Kidney (tissue), 22 donors: ENCODE measurements at places on chromosomes 2 and 18. TPM values are rescaled to one million over a fixed set of nuclear protein-coding genes. Genes with fewer than 3 reads are reported as not detected.

DNA sequence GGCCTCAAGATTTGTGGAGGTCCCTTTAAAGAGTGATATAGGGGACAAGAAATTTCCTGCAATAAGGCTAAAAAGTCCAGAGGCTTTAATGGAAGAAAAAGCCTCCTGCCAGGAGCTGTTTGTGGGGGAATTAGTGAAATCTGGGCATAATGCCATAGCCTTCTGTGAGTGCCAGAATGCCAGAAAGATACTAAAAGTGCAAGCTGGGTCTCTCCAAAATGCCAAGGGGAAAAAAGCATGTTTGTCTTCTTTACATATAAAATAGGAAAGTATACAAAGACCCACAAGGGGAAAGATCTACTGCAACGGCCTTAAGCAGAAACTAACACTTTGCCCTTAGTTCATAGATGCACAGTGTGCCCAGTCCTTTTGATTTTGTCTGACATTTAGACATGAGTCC is 647.7 kb upstream of the ZNF804A start:
- no peak overlapping the region for H3K4me3 ChIP-seq
- H3K36me3 ChIP-seq: no peaks in the 10 kb centered on the region
- no peaks in the 10 kb centered on the region for H3K4me1 ChIP-seq

TNFAIP6 gene
- total RNA-seq: 2.5 TPM

DNA sequence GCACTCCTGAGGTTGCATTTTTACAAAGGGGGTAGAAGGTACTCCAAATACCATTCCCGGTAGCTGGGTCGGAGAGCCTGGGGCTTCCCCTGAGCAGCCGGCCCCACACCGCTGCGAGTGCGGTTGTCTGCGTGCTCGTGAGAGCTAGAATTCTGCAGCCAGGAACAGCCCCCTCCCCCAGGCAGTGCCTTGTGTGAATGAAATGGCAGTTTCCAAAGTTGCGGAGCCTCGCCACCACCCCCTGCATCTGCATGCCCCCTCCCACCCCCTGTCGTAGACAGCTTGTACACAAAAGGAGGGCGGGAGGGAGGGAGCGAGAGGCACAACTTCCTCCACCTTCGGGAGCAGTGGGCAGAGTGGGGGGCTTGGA is 1.1 kb downstream of the MYCN start:
- H3K27ac ChIP-seq: no peak overlapping the region
- H3K27me3 ChIP-seq: no peaks in the 10 kb centered on the region
- DNase-seq: peak; percentile 80
- H3K4me3 ChIP-seq: peak overlapping the region; percentile 56
- peaks cover 5% of the 10 kb centered on the region for H3K36me3 ChIP-seq

DNA sequence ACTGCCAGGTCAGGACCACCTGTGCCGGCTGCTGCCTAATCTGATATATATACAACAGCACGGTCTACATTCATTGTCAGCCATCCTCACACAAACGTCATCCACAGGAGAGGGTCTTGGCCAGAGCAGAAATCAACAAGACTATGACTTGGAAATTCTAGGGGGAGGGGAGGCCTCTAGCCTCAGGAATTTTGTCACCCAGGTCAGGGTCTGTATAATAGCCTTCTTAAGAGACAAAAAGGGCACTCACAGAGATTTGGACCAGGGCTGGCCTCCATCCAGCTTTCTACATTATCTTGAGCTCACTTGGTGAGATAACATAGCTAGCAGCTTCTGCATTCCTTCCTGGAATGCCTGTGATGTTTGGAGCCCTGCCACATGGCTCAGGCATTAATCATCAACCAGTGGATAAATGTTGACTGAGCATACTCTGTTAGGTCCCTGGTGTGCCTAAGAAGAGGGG is 50.4 kb upstream of the CTIF start:
- no peaks in the 10 kb centered on the region for H3K4me1 ChIP-seq
- H3K27ac ChIP-seq: no peak overlapping the region
- H3K27me3 ChIP-seq: no peaks in the 10 kb centered on the region
- no peak for DNase-seq
- H3K36me3 ChIP-seq: no peaks in the 10 kb centered on the region

LRP2 gene
- 85.4 TPM for total RNA-seq

DNA sequence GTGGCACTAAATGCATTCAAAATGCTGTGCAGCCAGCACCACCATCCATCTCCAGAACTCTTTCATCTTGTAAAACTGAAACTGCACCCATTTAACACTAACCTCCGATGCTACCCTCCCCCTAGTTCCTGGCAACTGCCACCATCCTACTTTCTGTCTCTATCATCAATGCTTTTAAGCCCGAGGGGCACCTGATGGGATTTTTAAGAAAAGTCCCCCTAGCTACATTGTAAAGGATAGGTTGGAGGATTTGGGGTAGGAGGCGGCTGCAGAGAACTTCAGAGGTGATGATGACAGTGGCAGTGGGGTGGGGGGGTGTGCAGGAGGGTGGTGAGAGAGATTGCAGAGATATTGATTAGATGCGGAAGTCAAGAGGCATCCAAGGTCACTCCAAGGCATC is 10.8 kb upstream of the YWHAQ start:
- H3K4me1 ChIP-seq: peaks cover 5% of the 10 kb centered on the region
- H3K4me3 ChIP-seq: no peak overlapping the region
- DNase-seq: no peak
- H3K27me3 ChIP-seq: no peaks in the 10 kb centered on the region

ARHGAP28 gene
- 4.6 TPM for total RNA-seq

TGFBRAP1 gene
- 25.8 TPM for total RNA-seq

DNA sequence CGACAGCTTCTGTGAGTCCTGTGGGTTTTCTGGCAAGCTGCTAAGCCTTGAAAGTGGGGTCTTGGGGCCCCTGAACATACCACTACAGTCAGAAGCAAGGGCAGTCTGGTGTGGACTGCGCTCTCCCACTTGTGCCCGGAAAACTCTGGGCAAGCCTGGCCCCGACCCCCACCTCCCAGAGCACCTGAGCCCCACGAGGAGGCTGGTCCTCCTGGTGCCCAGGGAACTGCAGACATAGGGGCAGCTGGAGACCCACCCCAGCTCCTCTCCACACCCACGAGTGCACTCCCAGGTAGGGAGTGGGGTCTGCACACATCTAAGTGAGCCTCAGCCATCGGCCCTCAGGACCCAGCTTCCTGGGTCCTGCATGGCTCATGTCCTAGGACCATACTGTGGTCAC is 16.2 kb upstream of the GPC1 start:
- H3K4me3 ChIP-seq: no peak overlapping the region
- no peaks in the 10 kb centered on the region for H3K4me1 ChIP-seq
- DNase-seq: peak; percentile 5
- no peaks in the 10 kb centered on the region for H3K36me3 ChIP-seq
- H3K27me3 ChIP-seq: no peaks in the 10 kb centered on the region
- no peak overlapping the region for H3K27ac ChIP-seq

DNA sequence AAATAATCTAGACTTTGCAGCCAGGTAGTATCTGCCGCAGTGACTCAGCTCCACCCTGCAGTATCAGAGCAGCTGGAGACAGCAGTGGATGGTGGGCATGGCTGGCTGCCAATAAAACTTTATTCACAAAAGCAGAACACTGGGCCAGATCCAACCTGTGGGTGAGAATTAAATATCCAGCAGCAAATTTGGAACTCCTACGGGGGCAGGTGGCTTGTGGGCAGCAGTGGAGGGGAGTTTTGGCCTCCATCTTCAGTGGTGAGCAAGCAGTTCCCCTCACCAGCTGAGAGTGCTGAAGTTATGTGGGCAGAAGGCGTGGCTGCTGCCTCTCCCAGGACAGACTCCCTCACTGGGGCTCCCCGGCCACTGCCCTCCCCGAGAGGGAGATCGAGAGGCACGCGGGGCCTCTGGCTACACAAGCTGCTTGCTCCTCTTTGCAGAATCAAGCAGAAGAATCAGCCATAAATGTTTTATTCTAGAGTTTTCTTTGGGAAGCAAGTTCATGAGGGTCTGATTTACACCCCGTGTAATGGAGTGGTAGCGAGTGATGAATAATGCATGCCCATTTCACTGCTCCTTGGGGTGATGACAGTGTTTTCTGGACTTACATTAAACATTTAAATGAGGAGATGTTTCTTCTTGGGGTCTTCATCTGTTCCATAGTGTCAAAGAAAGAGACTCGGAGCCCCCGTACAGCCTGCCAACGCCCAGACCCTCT is 204.3 kb downstream of the SEPTIN10 start:
- H3K4me3 ChIP-seq: no peak overlapping the region
- no peaks in the 10 kb centered on the region for H3K4me1 ChIP-seq

DNA sequence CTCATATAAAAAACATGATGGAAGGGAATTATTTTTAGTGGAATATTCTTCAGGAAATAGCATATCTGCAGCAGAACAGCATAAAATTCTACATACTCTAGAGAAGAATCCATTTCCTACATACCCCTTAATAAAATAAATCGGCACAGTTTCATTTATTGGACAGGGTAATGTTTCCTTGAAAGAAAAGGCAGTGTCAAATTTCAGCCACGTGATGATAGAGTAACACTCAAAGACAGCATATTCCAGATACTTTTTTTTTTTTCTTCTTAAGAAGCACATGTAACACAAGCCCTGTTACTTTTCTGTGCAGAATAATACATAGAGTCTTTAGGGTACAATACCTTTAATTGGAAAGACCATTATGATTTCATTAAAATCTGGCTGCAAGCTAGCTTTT is 204.4 kb downstream of the SRBD1 start:
- H3K4me1 ChIP-seq: no peaks in the 10 kb centered on the region
- no peaks in the 10 kb centered on the region for H3K27me3 ChIP-seq
- H3K27ac ChIP-seq: no peak overlapping the region
- no peaks in the 10 kb centered on the region for H3K36me3 ChIP-seq
- no peak for DNase-seq

CRYGB gene
- not detected for total RNA-seq

- peaks cover 5% of the 10 kb centered on the region for H3K4me1 ChIP-seq
- peak overlapping the region; percentile 14 for H3K27ac ChIP-seq
- no peak overlapping the region for H3K4me3 ChIP-seq
- H3K27me3 ChIP-seq: no peaks in the 10 kb centered on the region
Measured at GRCh38 chr2:168136392-168136977, 110.9 kb downstream of the STK39 start.

GRCh38 chr2:164688896-164689419 is 67.7 kb upstream of the GRB14 start:
- H3K4me3 ChIP-seq: no peak overlapping the region
- no peak overlapping the region for H3K27ac ChIP-seq
- H3K27me3 ChIP-seq: no peaks in the 10 kb centered on the region
- H3K4me1 ChIP-seq: no peaks in the 10 kb centered on the region
- peak; percentile 44 for DNase-seq

BCL11A gene
- 8.7 TPM for total RNA-seq

DNA sequence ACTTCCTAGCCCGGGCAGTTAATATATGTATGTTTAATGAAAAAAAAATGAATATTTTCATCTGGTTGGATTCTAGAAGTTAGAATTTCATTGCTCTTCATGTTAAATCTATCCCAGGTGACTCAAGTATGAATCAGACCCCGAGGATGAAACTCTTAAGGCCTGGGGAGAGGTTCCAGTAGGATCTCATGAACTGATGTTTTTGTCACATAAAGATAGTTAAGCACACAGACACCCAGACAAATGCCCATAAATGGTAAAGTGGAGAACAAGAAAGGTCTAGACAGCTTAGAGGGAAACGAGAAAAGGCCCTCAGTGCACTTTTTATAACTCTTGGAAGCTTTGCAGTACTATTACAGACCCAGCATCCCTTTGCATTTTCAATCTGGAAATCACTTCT is 114.1 kb downstream of the RIF1 start:
- H3K4me3 ChIP-seq: no peak overlapping the region
- no peaks in the 10 kb centered on the region for H3K27me3 ChIP-seq
- H3K36me3 ChIP-seq: no peaks in the 10 kb centered on the region
- H3K27ac ChIP-seq: no peak overlapping the region
- DNase-seq: no peak

SERPINB4 gene
- total RNA-seq: not detected

GRCh38 chr18:2494921-2495320 is 76.4 kb downstream of the METTL4 start:
- no peak overlapping the region for H3K4me3 ChIP-seq
- no peaks in the 10 kb centered on the region for H3K27me3 ChIP-seq
- H3K27ac ChIP-seq: no peak overlapping the region
